GM19239 (cell line): ENCODE measurements at places on chromosomes 7 and 10.

GRCh38 chr10:102648889-102649796 lies 4.9 kb downstream of the TRIM8 start:
- no peak for DNase-seq

GRCh38 chr10:75097666-75098285 lies 13.7 kb upstream of the SAMD8 start:
- DNase-seq, result no peak

- no peak for DNase-seq
These were observed 143.8 kb upstream of the ADCY1 start for GRCh38 chr7:45430397-45430796.

- DNase-seq, result no peak
These were observed 171.9 kb upstream of the LRGUK start for GRCh38 chr7:133955208-133955607.

DNA sequence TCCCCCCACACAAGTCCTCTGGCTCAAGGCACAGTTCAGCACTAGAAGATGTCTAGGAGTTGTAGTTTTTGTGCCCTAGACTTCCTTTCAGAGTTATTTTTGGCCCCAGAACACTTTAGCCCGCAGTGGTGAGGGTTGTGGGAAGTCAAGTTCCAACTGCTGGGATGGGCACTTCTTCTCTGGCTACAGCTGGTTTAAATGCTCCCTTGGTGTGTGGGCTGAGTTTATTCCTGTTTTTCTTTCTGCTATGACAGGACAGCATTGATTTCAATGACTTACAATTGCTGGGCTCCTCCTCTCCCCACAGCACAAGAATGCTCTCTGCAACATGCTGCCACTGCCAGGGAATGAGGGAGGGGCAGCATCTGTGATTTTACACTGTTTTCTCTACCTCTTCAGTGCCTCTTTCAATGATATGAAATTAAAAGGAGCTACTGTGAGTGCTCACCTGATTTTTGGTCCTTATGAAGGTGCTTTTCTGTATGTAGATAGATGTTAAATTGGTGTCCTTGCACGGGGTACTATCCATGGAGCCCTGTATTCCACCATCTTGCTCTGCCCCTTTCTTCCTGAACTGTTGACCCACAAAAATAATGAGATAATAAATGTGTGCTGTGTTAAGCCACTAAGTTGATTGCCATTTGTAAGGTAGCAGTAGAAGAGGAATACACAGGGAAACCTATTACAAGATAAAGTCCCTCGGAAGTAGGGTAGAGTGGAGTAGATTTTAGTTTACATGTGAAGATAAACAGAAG lies 56.3 kb downstream of the SLC13A1 start:
- no peak for DNase-seq
